ENCODE measurements at places on chromosomes 2 and 18.
A peak's percentile ranks its signal among the peaks of the same experiment; 100 is the strongest.

DNA sequence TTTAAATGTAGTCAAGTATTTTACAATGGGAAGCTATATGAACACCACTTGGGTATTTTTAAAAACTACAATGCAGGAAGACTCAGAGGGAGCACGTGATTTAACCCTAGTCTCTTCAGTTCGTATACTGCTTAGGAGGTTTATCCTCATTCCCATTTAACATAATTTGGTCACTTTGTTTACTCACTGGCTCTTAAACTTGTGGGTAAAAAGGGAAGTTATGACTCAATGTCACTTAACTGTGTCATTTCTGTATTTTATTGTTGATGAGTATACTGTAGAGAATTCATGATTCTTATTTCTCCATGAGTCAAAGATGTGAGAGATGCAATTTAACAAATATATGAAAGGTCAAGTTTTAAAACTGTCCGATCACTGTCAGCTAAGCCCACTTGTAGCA, 48.2 kb downstream of the SLC66A3 start:
- DNase-seq: peak; percentile 79

DNA sequence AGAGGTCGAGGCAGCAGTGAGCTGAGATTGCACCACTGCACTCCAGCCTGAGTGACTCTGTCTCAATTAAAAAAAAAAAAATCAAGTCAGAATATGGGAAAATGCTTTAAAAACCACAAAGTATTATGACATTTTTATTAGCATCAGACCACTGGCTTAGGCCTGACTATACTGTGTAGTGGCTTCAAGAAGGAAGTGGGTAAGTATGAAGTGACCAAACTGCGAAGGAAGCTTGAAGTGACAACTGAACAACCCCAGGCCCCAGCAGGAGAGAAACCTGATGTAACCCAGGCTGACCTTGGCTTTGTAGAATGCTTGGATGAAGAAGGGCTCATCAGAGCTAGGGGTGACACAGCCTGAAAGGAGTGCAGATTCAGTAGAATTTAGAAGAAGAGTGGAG, 21.4 kb upstream of the HAAO start:
- no peak for DNase-seq

DNA sequence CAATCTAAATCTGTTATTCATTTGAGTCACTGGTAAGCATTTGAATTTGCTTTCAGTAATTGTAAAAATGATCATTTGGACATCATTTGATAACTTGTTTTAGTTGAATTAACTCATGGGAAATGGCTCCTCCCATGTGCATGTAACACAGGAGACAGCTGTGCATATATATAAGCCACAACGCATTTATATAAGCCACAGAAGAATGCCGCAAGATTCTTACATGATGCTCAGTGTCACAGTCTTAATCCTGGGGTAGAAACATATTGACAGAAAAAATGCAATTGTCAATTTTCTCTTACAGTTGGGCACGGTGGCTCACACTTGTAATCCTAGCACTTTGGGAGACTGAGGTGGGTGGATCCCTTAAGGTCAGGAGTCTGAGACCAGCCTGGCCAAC, 13.3 kb upstream of the IAH1 start:
- no peak for DNase-seq

DNA sequence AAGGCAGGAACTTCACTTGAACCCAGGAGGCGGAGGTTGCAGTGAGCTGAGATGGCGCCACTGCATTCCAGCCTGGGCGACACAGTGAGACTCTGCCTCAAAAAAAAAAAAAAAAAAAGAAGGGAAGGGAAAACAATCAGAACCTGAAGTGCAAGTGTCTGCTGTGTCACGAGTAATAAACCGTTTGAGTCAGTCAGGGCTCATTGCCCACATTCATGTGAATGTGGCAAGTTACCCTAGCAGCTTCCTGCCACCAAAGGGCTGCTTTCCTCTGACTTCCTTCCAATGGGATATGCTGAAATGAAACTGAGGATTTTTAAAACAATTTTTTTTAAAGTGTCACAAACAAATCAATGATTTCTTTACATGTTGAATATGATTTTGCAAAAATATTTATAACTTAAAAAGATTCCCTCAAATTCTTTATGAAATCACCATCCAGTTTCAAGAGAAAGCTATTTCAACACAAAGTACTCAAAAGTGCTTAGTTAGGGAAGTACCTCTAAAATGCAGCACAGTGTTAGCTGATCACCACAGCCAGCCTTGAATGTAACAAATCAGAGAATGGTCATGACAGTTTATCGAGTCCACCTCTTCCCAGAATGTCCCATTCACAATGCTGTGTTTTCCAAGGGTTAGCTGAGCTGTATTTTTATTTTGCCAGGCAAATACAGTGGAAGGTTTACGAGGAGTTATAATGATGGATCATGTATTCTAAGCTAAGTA, 36.4 kb downstream of the WDSUB1 start:
- peak; percentile 89 for DNase-seq

DNA sequence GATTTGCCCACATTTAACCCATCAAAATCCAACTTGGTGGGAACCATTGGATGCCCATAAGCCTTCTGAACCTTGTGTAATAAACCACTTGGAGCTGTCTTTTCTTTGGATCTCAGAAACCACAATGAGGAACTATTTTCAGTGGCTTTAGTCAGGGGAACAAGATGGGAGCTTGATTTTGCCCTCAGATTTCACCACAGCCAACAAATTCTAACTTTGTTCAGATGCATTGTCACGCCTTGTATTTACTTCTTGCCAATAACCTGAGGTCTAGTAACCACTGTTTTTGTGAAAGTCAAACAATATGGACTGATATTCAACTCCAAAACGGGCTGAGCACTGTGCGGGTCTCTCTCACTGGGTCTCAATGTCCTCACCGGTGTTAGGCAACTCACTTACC, 508.2 kb downstream of the TNS1 start:
- no peak for DNase-seq

DNA sequence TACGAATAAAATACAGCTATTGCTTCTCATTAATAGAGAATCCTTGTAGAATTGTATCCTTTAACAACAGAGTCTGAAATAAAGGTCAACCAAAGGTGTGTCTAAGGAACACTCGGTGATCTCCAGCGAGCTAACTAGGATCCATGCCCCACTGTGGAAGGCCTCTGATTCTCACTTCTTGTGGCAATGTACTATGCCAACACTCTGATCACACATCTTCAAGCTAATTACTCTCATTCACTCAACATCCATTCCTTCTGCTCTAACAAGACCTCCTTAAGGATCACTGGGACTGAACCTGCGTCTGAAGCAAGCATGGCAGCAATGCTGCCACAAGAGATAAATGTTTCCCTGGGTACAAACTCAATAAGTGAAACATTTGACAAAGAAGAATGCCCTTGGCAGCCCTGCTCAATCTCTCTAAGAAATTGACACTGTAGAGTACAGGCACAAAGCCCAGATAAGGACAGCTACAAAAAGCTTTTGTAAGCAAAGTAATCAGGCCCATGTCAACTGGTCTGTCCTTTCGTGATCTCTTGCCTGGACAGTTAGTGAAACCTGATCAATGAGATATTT, 74.6 kb upstream of the PARD3B start:
- no peak for DNase-seq

DNA sequence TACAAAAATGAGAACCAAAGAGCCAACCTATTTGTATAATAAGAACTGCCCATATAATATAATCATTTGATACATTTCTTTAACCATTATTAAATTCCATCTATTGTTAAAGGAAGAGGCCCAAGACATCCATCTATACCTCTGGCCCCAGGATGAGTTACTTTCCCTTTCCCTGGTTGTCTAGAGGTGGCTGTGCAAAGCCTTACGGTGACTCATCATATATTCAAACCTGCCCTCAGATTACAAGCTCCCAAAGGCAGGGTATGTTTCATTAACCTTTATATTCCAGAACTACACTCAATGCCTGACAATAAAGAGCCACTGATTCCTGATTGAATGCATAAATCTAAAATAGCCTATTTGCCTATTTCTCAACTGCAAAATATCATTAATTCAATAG, 105.8 kb upstream of the PID1 start:
- peak; percentile 42 for DNase-seq

- DNase-seq: no peak
Observed at GRCh38 chr2:157469726-157470125, 25.8 kb upstream of the CYTIP start.

- peak; percentile 70 for DNase-seq
Observed at GRCh38 chr2:55718165-55719008, 24.7 kb upstream of the PNPT1 start.

- peak; percentile 27 for DNase-seq
Observed at GRCh38 chr2:232668805-232669444, 28.2 kb upstream of the GIGYF2 start.

DNA sequence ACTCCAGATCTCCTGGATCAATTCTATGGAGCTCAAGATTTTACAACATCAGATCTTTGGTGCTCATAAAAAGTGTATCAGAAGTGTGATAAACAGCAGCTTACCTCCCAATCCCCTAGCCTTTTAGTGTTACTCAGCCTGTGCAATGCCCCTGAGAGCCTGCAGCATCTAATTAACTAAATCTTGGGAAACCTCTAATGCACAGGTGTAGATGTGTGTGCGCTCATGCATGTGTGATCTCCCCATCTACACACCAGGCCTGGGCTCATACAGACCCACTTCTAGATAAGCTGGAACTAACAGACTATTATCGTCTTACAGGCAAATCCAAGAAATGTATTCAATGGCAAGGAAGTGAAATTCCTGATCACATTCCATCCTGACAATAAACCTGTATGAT, 7.5 kb downstream of the SUCLG1 start:
- DNase-seq: no peak

GRCh38 chr2:240567872-240568677, at the start of gene RNPEPL1:
Gene RNPEPL1, plus strand, starts transcription at chr2:240568484. Its CDS starts 103 bp downstream, at chr2:240568587.
- DNase-seq: no peak

- DNase-seq: peak; percentile 77
Observed at GRCh38 chr2:164599954-164600589, 21.2 kb downstream of the GRB14 start.

DNA sequence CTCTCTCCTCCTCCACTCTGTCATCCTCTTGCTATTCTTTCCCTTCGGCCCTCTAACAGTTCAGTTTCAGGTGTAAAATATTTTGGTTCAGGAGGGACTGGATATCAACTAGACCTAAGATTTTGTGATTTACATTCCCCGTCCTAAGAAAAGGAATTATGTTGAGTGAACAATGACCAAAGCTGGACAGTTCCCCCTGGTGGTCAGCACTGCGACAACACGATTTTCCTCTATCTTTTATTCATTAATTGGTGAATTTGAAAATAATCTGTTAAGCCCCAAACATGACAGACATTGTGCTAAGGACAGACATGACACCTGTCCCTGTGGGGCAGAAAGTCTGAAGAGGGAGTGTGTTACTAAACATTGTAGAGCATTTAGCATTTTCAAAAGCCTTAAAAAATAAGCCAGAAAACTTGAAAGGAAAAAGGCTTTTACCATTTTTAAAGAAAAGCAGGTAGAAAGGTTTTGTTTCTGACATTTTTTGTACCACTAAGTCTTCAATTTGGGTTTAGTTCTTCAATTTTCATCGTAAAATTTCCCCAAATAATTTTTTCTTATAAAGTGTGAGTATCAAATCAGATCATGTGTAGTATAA, 28.4 kb upstream of the GTF2A1L start:
- DNase-seq: peak; percentile 58

DNA sequence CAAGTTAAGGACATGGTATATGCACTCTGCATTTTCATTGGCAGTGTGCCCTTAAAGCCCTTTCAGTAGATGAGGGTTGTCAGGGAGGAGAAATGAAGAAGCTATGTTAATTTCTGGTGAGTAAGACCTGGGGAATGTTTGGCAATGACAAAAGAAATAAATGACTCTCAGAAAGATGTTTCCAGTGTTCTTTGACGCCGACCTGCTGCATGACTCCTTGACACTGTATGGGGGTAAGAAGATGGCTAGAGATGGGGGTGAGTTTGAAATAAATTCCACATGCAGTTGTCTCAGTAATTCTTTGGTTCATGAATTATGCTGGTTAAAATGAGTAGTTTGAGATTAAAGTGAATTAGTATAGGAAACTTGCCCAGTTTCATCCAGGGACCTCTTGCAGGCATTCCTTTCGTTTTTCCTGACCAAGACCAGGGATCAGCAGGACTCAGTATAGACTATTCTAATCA, 5.9 kb downstream of the CCDC121 start:
- peak; percentile 87 for DNase-seq

DNA sequence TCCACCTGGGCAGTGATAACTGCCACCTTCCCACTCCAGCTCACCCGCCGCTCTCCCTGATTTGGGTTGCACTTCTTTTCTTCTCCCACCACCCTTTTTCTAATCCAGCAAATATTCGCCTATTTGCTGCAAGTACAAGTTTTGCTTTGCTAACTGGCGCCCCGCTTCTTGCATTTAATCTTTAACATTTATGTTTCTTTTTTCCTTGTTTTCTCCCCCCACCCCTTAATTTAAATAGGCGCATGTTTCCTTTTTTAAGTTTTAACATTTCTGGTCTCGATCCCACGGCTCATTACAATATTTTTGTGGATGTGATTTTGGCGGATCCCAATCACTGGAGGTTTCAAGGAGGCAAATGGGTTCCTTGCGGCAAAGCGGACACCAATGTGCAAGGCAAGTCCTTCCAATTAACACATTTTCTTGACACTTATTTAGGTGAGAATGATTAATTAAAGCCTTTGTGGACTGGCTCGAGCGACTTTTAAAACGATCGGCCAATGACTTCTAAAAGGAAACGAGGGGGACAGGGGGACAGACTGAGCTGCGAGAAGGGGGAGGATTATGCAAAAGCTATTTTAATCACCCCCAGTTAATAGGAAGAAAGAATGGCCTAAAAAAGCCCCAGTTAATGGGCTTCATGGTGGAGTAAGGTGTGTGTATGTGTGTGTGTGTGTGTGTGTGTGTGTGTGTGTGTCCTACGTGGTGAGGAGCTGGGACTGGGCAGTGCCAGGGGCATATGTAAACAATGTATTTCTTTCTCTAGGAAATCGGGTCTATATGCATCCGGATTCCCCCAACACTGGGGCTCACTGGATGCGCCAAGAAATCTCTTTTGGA, 1.6 kb downstream of the TBR1 start:
- no peak for DNase-seq

DNA sequence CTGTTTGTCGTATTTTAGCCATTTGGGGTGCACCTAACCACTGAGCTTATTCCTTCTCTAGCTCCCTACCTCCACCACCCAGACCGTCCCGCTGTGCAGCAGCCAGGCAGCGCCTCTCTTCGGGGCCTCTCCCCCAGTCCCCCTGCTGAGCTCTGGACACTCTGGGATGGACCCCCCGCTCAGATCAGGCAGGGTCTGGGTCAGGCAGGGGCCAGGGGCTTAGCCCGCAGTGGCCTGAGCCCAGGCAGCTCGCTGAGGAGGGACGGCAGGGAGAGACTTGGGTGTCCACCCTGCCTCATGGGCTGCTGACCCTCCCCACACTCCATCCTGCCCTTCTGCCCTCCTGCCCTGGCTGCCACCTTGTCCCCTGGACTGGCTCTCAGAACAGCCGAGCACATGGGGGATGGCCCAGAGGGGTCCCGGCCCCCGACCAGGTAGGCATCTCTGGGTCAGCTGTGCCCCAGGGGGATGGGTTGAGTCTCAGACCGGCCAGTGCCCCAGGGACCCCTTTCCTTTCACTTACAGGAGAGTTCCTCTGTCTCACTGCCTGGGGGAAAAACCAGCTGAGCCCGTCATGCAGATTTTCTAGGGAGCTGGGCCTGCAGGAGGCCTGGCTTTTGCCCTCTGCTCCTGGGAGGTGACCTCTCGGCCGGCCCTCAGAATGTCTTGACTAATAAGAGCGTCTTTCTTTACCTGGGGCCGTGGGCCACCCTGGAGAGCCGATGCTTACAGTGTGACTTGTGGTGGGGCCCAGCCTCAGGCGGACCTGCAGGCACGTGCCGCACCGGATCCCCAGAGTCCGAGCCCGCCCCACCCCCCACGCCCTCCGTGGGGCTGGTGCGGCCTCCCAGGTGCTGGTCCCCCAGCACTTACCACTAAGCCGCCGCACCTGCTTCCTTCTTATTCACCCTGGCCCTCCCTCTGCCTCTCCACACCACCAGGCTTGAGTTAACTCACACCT, 22.8 kb upstream of the PXDN start:
- DNase-seq: no peak

All from fibroblast of mammary gland (primary cell).